ENCODE measurements at places on chromosomes 2 and 18. TPM values are rescaled to one million over a fixed set of nuclear protein-coding genes. Genes with fewer than 3 reads are reported as not detected.

Gene ERLEC1
- 14.7 TPM for polyA plus RNA-seq

Gene PAIP2B
- 8.4 TPM for polyA plus RNA-seq

Gene GPBAR1
- polyA plus RNA-seq = 0.59 TPM

Gene HOXD10
- not detected for polyA plus RNA-seq

Gene CDH2
- polyA plus RNA-seq = 12.4 TPM

Gene CD226
- polyA plus RNA-seq = not detected

Gene FSIP2
- 0.47 TPM for polyA plus RNA-seq

Gene G6PC2
- not detected for polyA plus RNA-seq
